Neural crest cell (in vitro differentiated cells): ENCODE measurements at places on chromosomes 3 and 15. TPM values are rescaled to one million over a fixed set of nuclear protein-coding genes. Genes with fewer than 3 reads are reported as not detected.

DNA sequence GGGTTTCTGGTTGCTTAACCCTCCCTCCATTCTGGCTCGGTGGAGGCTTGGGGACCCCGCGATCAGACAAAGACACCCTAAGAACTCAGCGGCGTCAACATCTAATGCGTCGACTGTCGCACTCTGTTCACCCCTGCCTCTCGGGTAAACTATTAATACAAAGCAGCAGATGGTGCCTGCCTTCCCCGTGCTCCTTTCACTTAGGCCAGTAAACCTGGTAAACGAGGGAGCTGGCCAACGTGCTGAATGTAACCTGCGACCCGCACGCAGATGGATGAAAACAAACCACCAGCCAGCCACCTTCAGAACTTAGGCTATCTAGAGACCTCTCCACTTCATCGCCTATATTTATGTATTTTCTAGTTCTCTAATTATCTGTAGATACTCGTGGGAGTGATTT lies 848 bp upstream of the CADPS start:
- H3K36me3 ChIP-seq: no peaks in the 10 kb centered on the region
- H3K27me3 ChIP-seq: peaks cover 89% of the 10 kb centered on the region
- peak; percentile 67 for DNase-seq
- peak overlapping the region; percentile 90 for H3K4me3 ChIP-seq
- H3K27ac ChIP-seq: no peak overlapping the region

Gene C2CD4B
- not detected in 2 replicates for total RNA-seq

Gene CSPG4
- 5.3 and 5.4 TPM in 2 replicates for total RNA-seq

Gene SNRPA1
- total RNA-seq: 118 and 132 TPM in 2 replicates

Gene TRPM1
- not detected in 2 replicates for total RNA-seq
